ENCODE measurements at places on chromosomes 3 and 15.
A peak's percentile ranks its signal among the peaks of the same experiment; 100 is the strongest.

- DNase-seq = peak; percentile 27
These were observed 699.9 kb upstream of the ZNF385D start for GRCh38 chr3:22450786-22451400.

GRCh38 chr3:189622629-189623028, 8.6 kb upstream of the TP63 start:
- DNase-seq = no peak

DNA sequence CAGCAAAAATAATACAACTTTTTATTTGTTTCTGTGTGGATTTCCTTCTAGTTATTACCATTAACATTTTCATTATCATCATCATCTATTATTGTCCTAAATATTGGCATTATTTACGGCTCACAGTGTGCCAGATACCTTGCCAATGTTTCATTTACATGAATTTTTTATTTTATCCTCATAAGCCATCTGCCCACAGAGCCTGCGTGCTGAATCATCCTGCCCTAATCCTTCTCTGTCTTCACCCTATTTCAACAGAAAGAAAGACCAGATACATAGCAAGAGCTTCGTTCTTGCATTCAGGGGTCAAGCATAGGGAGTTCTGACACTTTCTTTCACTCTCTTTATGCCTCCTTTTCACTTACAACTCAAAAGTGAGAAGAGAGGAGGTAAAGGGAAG, 82.0 kb downstream of the KCNMB2 start:
- no peak for DNase-seq

GRCh38 chr3:124362455-124362854, 367.8 kb upstream of the UMPS start:
- no peak for DNase-seq

GRCh38 chr3:49519296-49519695, 35.0 kb upstream of the BSN start:
- DNase-seq = no peak

DNA sequence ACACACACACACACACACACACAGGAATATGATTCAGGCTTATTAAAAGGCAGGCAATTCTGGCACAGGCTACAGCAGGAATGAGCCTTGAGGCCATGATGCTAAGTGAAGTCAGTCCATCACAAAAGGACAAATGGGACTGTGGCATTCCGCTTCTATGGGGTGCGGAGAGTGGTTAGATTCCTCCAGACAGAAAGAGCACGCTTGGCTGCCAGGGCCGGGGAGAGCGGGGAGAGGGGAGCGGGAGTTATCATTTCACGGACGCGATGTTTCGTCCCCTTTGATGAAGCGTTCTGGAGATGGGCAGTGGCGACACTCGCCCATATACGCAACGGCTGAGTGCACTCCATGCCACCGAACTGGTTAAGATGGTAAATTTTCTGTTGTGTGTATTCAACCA, 58.5 kb upstream of the FAM174B start:
- peak; percentile 68 for DNase-seq

GRCh38 chr3:177186306-177186705, 11.0 kb downstream of the TBL1XR1 start:
- no peak for DNase-seq

- DNase-seq = no peak
These were observed 26.3 kb downstream of the SCN11A start for GRCh38 chr3:39025222-39025970.

DNA sequence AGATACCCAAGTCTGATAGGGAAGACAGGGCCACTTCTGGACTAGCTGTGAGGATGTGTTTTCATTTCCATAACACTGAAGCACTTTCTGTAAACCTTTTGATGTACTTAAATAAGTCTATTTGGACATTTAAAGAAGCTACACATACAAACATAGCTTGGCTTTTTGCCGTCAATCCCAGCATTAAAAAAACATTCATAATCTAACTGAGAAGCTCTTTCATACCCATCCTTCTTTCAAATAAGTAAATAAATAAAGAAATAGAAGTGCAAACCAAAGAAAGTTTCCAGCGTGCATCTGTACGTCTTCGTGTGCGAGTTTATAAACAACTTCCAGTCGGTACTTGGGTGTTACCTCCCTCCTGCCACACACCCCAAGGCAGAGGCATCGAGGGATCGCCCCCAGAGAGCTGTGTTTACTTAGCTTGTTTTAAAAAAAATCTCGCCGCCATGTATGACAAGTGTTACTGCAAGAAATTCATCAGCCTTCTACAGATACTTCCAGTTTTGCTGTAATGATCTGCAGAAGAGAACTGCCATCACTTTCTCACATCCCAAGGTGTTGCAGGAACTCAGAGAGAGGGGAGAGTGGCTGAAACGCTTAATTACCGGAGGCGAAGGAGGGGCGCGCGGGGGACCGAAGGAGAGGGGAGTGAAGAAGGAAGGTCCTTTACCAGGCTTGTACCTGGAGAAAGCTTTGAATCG, 9.0 kb upstream of the MEIS2 start:
- no peak for DNase-seq

DNA sequence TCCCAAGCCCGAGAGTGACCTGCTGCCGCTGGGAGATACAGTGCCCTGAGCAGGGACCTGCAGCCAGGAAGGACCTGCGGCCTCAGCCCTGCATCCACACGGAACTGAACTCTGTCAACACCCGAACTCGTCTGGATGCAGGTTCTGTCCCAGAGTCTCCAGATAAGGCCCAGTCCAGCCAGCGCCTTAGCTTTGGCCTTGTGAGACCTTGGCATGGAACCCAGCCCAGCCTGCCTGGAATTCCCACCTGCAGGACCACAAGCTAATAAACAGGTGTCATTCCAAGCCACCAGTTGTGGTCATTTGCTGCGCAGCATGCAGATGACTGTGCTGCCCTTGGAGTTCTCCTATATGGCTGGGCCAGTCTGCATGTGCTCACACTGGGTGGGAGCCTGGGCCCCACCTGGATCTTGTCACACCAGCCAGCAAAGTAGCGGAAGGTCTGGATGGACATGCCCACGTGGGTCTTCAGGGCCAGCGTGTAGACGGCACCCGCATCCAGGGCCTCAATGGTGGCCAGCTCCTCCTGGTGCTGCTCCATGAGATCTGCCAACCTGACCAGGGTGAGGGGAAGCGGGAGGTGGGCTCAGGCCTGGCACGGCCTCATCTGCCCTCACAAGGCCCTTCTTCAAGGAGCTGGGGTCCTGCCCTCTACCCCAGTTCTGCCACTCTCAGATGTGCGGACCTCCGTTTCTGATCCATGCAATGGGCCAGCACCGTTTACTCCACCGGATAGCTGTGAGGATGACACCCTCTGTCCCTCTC, 47.2 kb upstream of the SLC41A3 start:
- DNase-seq = peak; percentile 9

DNA sequence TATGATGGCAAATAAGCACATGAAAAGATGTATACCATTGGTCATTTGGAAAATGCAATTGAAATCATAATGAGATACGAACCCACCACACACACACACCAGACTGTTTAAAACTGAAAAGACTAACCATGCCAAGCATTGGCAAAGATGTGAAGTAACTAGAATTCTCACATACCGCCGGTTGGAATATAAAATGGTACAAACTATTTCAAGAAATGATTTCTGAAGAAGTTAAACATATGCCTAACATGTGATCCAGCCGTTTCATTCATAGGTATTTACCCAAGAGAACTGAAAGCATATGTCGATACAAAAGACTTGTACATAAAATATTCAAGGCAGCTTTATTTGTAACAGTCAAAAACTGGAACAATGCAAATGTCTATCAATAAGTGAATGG, 28.9 kb downstream of the HES1 start:
- DNase-seq = no peak

- no peak for DNase-seq
These were observed 10.8 kb downstream of the BHLHE40 start for GRCh38 chr3:4990069-4990468.

- no peak for DNase-seq
These were observed 11.2 kb downstream of the SH3GL3 start for GRCh38 chr15:83458381-83458780.
